ENCODE measurements at places on chromosomes 1 and 21. TPM values are rescaled to one million over a fixed set of nuclear protein-coding genes. Genes with fewer than 3 reads are reported as not detected.

PRAMEF9 gene
- total RNA-seq: not detected

- H3K4me3 ChIP-seq: no peak overlapping the region
- no peak overlapping the region for H3K27ac ChIP-seq
- H3K27me3 ChIP-seq: no peaks in the 10 kb centered on the region
Measured at GRCh38 chr1:86998727-86999126, 84.3 kb downstream of the HS2ST1 start.

GRCh38 chr1:115811140-115811828 lies 29.6 kb downstream of the NHLH2 start:
- no peaks in the 10 kb centered on the region for H3K36me3 ChIP-seq
- peaks cover 26% of the 10 kb centered on the region for H3K27me3 ChIP-seq
- DNase-seq: no peak
- no peak overlapping the region for H3K27ac ChIP-seq

GRCh38 chr1:188117436-188117835 lies 1288.7 kb downstream of the PLA2G4A start:
- H3K4me1 ChIP-seq: no peaks in the 10 kb centered on the region
- DNase-seq: no peak
- no peak overlapping the region for H3K4me3 ChIP-seq
- H3K27me3 ChIP-seq: no peaks in the 10 kb centered on the region
- H3K27ac ChIP-seq: no peak overlapping the region
- no peaks in the 10 kb centered on the region for H3K36me3 ChIP-seq

- H3K27ac ChIP-seq: no peak overlapping the region
- no peak for DNase-seq
- peaks cover 4% of the 10 kb centered on the region for H3K27me3 ChIP-seq
Measured at GRCh38 chr1:156936191-156936590, 15.8 kb downstream of the LRRC71 start.

- DNase-seq: no peak
- H3K27ac ChIP-seq: no peak overlapping the region
- no peaks in the 10 kb centered on the region for H3K36me3 ChIP-seq
Measured at GRCh38 chr1:233656032-233656635, 42.2 kb downstream of the KCNK1 start.

DNA sequence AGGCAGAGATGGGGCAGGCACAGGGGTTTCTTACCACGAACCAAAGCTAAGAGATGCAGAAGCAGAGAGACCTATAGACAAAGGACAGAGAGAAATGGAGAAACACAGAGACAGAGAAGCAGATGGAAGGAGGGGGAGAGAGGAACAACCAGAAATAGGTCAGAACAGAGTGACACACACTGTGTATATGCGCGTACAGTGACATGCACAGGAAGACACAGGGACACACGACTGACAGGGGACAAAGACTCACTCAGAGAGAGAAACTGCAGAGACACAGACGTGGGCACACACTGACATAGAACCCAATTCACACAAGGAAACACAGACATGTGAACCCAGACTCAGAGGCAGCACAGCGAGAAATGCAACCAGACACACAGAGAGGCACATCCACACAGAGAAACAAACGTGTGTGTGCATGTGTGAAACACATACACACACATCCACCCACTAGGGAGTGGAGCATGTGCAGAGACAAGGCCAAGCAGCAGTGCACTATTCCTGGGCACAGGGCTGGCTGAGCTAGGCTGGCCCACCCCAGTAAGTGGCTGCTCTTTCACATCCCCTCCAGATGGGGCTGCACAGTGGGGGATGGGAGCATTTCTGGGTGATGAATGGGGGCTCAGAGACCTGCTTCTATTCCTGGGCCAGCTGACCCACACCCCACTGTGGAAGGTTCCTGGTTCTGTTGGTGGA lies 123.4 kb upstream of the CSF3R start:
- no peak overlapping the region for H3K27ac ChIP-seq
- no peak overlapping the region for H3K4me3 ChIP-seq
- no peak for DNase-seq
- no peaks in the 10 kb centered on the region for H3K4me1 ChIP-seq
- H3K27me3 ChIP-seq: peaks cover 5% of the 10 kb centered on the region
- no peaks in the 10 kb centered on the region for H3K36me3 ChIP-seq

PRR9 gene
- total RNA-seq: not detected

TLCD4 gene
- total RNA-seq: 0.45 TPM
